Activated CD8-positive, alpha-beta T cell treated with anti-CD3 and anti-CD28 coated beads, Interleukin-2, amount 10 ng/mL, durations not matched to agents 7 days and 5 days (primary cell): ENCODE measurements at places on chromosomes 2 and 18.

- H3K27ac ChIP-seq, result no peak overlapping the region
- H3K4me3 ChIP-seq, result no peak overlapping the region
- peaks cover 12% of the 10 kb centered on the region for H3K27me3 ChIP-seq
- no peak for DNase-seq
Measured at GRCh38 chr18:63882333-63883141, 5.0 kb upstream of the SERPINB2 start.

DNA sequence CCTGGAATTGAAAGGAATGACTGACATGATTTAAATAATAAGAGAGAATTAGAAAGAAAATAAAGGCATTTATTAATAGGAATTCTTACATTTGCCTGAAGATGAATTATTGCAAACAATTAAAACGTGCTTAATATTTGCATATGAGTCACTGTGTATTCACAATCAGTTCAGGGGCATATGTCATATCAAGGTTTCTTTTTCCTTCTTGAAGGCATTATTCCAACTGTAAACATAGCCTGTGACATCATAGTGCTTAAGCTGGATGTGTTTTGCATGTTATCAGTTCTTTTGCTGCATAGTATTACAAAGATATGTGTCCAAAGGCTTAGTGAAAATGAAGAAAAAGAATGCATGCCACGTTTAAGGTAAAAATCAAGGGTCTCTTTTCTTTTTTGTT lies 80.8 kb downstream of the MEIS1 start:
- H3K4me3 ChIP-seq, result no peak overlapping the region
- H3K27me3 ChIP-seq, result no peaks in the 10 kb centered on the region
- DNase-seq, result no peak
- no peaks in the 10 kb centered on the region for H3K4me1 ChIP-seq

GRCh38 chr2:157789933-157790511 lies 86.1 kb downstream of the ACVR1 start:
- peak; percentile 41 for DNase-seq
- peak overlapping the region; percentile 21 for H3K27ac ChIP-seq
- H3K27me3 ChIP-seq, result no peaks in the 10 kb centered on the region
- H3K36me3 ChIP-seq, result no peaks in the 10 kb centered on the region
- peaks cover 15% of the 10 kb centered on the region for H3K4me1 ChIP-seq

DNA sequence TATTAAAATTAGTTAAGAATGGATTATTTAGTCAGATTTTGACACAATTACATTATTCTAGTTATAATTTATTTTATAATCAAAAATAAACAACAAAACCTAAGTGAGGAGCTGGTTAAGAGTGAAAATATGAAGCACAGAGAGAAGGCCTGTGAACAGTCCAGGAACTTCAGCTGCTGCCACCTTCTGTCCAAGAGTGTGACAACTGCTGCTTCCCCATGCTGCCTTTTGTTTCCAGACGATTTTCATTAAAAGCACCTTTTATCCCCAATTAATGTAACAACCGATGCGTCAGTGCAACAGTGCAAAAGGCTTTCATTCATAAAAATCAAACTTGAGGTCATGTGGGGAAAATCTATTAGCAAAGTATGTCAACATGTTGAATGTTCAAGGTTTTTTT lies 363.6 kb downstream of the CTNNA2 start:
- no peaks in the 10 kb centered on the region for H3K4me1 ChIP-seq
- no peak for DNase-seq

DNA sequence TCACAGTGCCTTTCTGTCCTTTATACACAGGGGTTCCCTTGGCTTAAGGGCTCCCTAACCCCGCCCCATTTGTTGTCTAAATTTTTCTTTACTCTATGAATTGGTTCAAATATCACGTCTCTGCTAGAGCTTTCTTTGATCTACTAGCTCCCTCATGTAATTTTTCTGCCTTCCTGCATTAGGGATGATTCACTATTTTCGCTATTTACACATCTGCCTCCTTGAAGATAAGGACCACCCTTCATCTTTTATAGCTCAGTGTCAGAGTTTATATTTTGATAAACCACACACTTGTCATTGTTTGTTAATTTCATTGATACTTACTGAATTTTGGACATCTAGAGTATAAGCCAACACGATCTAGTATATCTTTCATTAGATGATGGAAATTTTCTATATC lies 169.2 kb downstream of the LPIN1 start:
- no peak for DNase-seq
- no peak overlapping the region for H3K4me3 ChIP-seq
- H3K27me3 ChIP-seq, result no peaks in the 10 kb centered on the region
- H3K27ac ChIP-seq, result no peak overlapping the region

DNA sequence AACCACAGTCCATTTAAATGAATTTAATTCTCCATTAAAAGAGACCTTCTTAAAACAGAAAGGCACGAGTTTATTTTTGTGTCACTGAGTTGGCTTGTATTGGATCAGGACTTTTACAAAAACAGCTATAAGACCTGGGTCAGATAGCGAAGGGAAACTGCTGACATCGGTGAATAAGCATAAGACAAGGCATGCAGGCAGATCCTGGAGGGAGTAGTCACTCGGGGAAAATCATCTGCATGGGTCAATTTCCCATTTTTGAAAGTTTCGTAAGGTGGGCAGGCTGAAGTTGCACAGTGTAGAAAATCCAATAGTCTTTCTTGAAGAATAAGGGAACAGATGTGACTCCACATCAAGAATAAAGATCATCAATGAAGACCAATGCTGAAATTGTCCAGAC lies 12.9 kb downstream of the IL36B start:
- no peak overlapping the region for H3K4me3 ChIP-seq
- H3K27me3 ChIP-seq, result peaks cover 6% of the 10 kb centered on the region
- H3K4me1 ChIP-seq, result no peaks in the 10 kb centered on the region
- no peaks in the 10 kb centered on the region for H3K36me3 ChIP-seq
- DNase-seq, result no peak

GRCh38 chr2:106126295-106126694 lies 67.8 kb downstream of the UXS1 start:
- H3K4me1 ChIP-seq, result peaks cover 8% of the 10 kb centered on the region
- H3K4me3 ChIP-seq, result no peak overlapping the region
- H3K27ac ChIP-seq, result no peak overlapping the region
- peaks cover 56% of the 10 kb centered on the region for H3K36me3 ChIP-seq
- H3K27me3 ChIP-seq, result no peaks in the 10 kb centered on the region

- no peak overlapping the region for H3K27ac ChIP-seq
- no peaks in the 10 kb centered on the region for H3K4me1 ChIP-seq
- H3K4me3 ChIP-seq, result no peak overlapping the region
- no peaks in the 10 kb centered on the region for H3K36me3 ChIP-seq
- no peaks in the 10 kb centered on the region for H3K27me3 ChIP-seq
- no peak for DNase-seq
Measured at GRCh38 chr2:78553866-78554647, 471.4 kb upstream of the REG3G start.

GRCh38 chr2:153497938-153498629 lies 19.5 kb upstream of the RPRM start:
- peaks cover under 1% of the 10 kb centered on the region for H3K27me3 ChIP-seq
- no peak overlapping the region for H3K4me3 ChIP-seq
- no peak for DNase-seq
- no peaks in the 10 kb centered on the region for H3K36me3 ChIP-seq

GRCh38 chr2:136288249-136288648 lies 170.3 kb upstream of the CXCR4 start:
- peaks cover 23% of the 10 kb centered on the region for H3K4me1 ChIP-seq
- no peak for DNase-seq
- H3K4me3 ChIP-seq, result no peak overlapping the region
- H3K36me3 ChIP-seq, result no peaks in the 10 kb centered on the region
- no peak overlapping the region for H3K27ac ChIP-seq
- H3K27me3 ChIP-seq, result no peaks in the 10 kb centered on the region

DNA sequence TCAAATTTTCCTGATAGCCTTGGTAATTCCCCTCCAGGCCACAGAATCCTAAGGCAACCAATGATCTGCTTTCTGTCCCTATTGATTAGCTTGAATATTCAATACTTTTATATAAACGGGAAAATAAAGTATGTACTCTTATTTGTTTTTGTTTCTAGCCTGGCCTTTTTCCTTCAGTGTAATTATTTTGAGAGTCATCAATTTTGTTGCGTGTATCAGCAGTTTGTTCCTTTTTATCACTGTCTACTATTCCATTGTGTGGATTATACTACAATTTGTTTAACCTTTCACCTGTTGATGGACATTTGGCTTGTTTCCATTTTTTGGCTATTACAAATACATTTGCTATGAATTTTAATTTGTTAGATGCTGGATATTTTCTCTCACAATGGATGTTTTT lies 39.2 kb upstream of the LRRC30 start:
- no peaks in the 10 kb centered on the region for H3K4me1 ChIP-seq
- no peak for DNase-seq
- no peak overlapping the region for H3K4me3 ChIP-seq
- H3K27ac ChIP-seq, result no peak overlapping the region
